ENCODE measurements at places on chromosomes 2 and 18.
A peak's percentile ranks its signal among the peaks of the same experiment; 100 is the strongest.

DNA sequence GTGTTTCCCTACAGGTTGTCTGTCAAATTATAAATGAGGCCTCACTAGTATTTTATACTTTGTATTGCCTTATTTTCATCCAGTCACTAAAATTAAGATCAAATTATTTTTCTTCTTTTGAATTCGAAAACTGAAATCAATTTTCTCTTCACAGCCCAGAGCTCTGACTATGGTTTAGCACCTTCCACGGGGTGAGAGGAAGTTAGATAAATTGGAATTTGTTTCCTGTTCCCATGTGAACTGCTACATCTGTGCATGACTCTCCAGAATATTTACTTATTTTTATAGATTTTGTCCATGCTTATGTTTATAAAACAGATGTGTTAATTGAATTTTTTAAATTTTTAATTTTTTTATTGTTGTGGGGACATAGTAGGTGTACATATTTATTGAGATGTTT is 656.5 kb downstream of the IRS1 start:
- no peak for DNase-seq

DNA sequence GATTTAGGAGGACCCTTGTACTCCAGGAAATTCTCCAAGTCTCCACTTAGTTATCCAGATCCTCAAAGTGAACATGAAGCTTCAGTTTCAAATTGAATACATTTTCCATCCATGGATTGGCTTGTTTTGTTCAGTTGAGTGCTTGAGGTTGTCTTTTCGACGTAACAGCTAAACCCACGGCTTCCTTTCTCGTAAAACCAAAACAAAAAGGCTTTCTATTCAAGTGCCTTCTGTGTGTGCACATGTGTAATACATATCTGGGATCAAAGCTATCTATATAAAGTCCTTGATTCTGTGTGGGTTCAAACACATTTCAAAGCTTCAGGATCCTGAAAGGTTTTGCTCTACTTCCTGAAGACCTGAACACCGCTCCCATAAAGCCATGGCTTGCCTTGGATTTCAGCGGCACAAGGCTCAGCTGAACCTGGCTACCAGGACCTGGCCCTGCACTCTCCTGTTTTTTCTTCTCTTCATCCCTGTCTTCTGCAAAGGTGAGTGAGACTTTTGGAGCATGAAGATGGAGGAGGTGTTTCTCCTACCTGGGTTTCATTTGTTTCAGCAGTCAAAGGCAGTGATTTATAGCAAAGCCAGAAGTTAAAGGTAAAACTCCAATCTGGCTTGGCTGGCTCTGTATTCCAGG is at the start of gene CTLA4:
CTLA4 (plus strand) TSS at position 211 of the 640 bp plus-strand sequence; CDS start at position 383, 172 bp downstream.
- peak; percentile 65 for DNase-seq

- DNase-seq, result no peak
These were observed 29.7 kb downstream of the MGAT4A start for GRCh38 chr2:98701230-98701629.

GRCh38 chr2:172962824-172963223 is 112.8 kb upstream of the MAP3K20 start:
- peak; percentile 3 for DNase-seq

DNA sequence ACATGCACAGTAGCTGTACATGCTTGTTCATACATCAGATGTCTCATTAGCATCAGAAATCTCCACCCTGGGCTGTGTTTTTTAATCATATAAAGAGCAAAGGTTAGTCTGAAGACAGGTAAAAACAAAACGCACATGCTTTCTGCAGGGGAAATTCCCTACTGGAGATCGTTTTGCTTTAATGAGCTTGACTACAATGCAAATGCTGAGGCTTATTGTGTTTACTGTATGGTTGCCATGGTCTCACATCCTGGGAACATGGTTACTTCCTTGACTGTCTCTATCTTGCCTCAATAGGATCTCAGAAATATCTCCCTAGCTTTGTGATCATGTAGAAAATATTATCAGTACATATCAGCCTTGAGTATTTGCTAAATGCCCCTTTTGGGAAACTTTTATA is 336.5 kb upstream of the TFPI start:
- DNase-seq, result no peak

DNA sequence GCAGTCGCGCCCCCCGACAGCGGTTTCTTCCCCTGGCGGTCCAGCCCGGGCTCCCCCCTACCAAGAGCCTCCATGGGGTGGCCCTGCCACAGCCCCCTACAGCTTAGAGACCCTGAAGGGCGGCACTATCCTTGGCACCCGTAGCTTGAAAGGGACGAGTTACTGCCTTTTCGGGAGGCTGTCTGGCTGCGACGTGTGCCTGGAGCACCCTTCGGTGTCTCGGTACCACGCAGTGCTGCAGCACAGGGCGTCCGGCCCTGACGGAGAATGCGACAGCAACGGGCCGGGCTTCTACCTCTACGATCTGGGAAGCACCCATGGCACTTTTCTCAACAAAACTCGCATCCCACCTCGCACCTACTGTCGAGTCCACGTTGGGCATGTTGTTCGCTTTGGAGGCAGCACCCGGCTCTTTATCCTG is 475 bp downstream of the SLC4A1AP start:
- DNase-seq, result no peak

DNA sequence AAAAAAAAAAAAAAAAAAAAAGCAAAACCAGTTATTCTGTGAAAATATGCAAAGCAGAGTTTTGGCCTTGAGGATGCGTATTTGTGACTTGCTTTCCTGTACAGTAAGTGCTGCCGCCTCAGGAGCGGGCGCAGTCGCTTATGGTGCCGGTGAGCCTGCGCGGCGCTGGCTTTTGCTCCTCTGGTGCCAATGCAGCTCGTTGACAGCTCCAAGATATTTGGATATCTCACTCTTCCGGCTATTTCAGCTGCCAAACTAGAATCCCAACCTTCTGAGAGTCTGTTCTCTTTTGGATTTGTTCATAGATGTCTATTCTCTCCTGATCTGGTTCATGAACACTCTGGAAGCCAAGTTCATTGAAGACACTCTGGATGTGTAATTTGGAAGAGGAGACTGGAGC is 184.1 kb downstream of the AGAP1 start:
- no peak for DNase-seq

DNA sequence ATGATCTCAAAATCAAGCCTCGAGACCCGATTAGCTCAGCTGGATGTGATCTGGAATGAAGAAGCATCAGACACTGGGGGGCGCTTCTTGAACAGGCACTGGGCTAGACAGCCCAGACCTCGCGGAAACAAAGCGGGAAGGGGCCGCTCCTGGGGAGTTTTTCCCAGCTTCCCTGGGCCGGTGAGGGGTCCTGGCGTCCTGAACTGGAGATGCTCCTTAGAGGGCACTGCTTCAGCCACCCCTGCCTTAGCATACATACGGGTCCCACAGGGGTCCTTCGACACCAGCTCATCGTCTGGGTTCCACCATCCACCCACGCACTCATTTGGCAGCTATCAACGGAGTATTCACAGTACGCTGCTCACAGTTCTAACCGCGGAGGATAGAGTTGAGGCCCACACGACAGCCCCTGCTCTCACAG is 146.7 kb downstream of the TSN start:
- DNase-seq, result no peak

DNA sequence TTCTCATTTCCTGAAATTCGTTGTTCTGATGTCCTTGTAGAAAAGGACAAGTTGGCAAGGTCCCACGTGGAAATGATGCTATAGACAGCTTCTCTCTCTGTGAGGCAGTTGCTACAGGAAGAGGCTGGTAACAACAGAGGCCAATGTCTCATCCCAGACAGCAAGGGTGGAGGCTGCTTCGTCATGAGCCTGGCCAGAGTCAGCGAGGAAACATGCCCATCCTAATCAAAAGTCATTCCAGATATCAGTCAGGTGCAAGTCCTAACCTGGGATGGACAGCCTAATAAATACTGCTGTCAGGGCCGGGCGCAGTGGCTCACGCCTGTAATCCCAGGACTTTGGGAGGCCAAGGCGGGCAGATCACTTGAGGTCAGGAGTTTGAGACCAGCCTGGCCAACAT is 6.4 kb upstream of the SMAD7 start:
- no peak for DNase-seq

GRCh38 chr2:154158101-154158500 is 286.4 kb downstream of the GALNT13 start:
- no peak for DNase-seq

- peak; percentile 85 for DNase-seq
These were observed 13.5 kb downstream of the ALPK2 start for GRCh38 chr18:58615140-58616132.

- no peak for DNase-seq
These were observed 43.3 kb upstream of the NFATC1 start for GRCh38 chr18:79352432-79352831.

- no peak for DNase-seq
These were observed 239.1 kb downstream of the TGIF1 start for GRCh38 chr18:3689091-3689490.

DNA sequence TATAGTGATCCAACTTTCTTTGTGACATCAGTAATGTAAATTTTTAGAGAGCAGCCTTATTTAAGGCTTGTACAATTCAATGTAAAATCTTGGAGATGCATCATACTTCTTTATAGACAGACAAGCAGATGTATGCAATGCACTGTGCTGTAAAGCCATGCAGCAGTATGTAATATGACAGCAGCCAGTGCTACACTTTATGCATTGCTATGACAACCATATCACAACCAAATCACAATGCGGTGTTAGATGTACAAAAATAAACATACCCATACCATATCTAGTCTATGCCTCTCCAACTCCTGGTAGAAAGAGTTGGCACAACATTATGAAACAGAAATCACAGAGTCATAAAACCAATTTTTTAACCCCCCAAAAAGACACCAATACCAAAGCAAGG is 110.3 kb upstream of the WDSUB1 start:
- DNase-seq, result no peak

- DNase-seq, result no peak
These were observed 251.9 kb downstream of the EIPR1 start for GRCh38 chr2:3125761-3126130.

GRCh38 chr2:224085811-224086210 is 46.7 kb upstream of the SERPINE2 start:
- no peak for DNase-seq

GRCh38 chr2:143524119-143524553 is 394.9 kb downstream of the ARHGAP15 start:
- no peak for DNase-seq

DNA sequence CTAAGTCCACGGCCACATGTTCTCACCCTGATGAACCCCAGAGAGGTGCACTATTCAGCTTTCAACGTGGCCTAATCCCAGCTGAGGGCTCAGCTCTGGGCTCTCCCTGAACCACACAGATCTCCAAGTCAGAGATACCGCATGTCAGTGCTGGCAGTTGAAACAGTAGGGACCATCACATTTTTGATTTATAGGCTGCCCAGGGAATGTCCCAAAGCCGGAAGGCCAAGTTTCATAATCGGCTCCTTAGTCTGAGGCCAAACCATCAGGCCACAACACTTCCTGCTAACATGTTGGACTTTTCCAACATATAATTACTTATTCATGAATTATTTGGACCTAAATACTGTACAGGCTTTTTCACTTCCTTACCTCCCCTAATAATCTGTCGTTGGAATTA is 91.9 kb upstream of the KLHL29 start:
- no peak for DNase-seq

DNA sequence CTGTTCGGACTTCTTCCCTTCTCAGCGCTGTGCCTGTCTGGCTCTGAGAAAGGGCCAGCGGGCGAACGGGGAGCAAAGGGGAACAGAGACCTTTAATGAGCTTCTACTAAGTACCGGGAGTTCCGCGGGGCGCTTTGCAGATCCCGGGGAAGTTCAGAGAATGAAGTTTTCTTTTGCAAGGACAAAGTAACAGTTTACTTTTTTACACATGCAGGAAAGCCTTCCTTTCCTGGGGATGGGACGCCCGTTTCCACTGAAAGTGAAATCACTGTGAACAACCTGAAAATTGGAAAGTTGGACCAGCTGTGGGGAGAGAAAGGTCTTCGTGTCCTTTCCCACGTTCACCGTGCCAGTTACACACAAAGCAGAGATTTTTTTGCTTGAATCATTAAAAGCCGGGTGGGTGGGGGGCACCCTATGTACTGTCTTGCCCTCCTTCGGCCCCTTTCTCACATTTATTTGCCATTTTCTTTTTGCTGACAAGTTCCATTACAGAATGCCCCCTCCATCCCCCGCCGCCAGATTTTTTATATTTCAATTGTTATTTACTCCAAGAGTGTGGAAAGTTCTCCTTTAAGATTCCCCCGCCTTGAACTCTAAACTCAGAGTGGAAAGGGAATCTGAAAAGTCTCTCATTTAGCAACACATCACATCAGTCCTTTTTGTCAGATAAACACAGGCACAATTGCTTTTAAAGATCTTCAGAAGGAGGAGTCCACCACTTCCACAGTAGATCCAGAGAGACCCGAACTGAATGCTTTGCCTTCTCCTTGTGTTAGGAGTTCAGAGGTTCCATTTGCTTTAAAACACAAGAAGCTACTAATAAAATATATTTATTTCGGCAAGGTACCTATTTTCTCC is 1.1 kb upstream of the FN1 start:
- no peak for DNase-seq

DNA sequence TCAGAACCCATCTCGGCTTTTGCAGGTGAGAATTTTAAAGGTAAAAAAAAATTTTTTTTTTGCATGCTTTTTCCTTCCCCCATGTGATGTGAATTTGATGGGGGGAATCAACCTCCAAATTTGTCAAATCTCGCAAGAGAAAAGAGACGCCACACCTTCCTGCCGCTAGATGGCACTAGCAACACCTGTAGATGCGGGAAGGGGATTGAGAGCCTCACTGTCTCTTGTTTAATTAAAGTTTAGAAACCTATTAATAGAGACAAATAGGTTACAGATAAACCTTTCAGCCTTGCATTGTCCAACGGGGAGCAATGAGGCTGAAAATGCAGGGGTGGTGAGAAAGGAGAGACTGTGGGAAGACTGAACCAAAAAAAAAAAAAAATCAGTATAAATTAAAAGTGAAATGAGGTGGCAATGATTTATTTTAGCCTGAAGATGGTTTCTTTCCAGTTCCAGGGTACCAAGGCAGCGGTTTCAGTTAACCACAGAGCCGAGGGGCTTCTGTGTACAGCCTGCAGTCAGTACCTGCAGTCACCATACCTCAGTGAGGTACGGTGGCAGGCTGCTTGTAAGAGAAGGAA is 84.6 kb downstream of the NRP2 start:
- peak; percentile 44 for DNase-seq

GRCh38 chr2:231931481-231931915 is 5.3 kb upstream of the NPPC start:
- no peak for DNase-seq

- no peak for DNase-seq
These were observed 264.3 kb upstream of the SLC39A10 start for GRCh38 chr2:195392446-195393336.

DNA sequence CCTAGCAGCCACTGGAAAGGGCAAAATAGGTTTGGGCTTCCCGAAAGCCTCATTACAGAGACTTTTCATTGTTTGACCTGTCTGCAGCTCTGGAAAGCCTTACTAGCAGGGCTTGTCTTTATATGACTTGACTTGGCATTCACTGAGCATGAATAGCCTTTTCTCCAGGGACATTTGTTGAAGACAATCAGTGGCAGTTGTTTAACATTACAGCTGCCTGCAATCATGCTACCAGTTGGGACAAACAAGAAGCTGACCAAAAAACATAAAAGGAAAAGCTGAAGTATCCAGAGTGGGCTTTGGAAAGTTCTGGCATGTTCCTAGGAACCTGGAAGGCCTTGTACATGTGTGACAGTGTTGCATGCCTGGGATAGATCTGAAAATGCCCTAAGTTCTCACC is 121.4 kb downstream of the KCNF1 start:
- DNase-seq, result no peak
